ENCODE measurements at places on chromosomes 2 and 18.

DNA sequence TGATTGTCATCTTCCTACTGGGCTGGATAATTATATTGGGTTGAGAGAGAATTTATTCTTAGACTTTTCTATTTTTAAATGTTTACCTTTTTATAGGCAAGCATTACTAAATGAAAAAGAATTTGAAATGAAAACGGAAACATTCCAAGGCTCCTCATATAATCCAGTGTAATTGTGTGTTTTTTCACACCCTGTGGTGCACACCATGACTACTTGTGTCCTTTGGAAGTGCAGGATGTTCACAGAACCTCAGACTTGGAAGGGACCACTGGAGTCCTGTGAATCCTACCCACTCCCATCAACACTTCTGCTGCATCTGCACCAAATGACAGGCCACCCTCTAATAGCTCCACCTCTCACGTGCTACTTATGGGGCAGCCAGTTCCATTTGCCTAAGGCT is 48.0 kb downstream of the NAT8 start:
- no peak for DNase-seq

GRCh38 chr18:49754866-49755265 is 58.5 kb downstream of the ACAA2 start:
- DNase-seq, result no peak

DNA sequence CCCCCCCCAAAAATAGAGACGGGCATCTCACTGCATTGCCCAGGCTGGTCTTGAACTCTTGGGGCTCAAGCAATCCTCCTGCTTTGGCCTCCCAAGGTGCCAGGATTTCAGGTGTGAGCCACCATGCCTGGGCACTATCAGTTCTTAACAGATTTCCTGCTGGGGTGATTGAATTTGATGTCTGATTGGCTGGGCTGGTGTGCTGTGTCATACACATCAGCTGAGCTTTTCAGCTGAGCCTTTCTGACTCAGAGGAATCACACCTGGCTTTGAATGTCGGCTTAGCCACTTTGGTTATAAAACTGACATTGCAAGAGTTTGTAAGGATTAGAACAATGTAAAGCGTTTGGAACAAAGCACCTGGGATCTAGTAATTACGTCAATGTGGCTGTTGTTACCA is 18.9 kb downstream of the NCAPH start:
- no peak for DNase-seq

DNA sequence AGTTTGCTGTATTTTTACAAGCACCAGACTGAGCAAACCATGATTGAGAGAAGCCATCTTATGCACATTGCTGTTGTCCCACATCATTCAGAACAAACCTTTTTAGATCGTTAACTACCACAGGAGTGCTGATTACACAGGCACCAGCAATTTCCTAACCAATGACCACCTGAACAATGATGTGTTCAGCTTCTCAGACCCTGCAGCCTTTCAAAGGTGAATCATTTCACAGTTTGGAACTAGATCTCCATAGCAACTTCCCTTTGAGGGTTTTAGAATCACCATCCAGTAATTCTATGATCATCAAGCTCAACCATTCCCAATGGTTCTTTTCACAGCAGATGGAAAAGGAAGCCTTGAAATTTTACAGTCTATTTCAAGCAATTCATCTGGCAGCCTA is 71.4 kb downstream of the OLA1 start:
- no peak for DNase-seq

GRCh38 chr2:7825591-7826312 is 856.1 kb upstream of the ID2 start:
- peak; percentile 13 for DNase-seq

GRCh38 chr2:3604991-3605961 is 10.4 kb downstream of the COLEC11 start:
- no peak for DNase-seq

DNA sequence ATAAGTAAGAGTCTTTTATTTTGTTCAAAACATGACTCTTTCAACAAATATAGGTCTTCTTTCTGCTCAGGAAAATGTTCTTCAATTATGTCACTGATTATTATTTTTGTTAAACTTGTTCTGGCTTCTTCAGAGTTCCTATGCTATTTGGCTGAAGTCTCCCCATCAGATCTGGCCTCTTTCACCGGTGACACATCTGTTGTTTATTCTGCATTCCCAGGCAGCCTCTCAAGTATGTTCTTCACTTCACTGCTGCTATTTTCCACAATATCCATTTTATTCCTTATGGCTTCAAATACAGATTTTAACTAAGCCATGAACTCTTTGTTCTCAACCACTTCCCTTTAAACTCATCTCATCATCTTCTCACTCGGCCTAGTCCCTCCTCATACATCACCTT is 45.7 kb downstream of the HDAC4 start:
- no peak for DNase-seq

- DNase-seq, result no peak
These were observed 94.6 kb downstream of the CD8B2 start for GRCh38 chr2:106581755-106582147.

DNA sequence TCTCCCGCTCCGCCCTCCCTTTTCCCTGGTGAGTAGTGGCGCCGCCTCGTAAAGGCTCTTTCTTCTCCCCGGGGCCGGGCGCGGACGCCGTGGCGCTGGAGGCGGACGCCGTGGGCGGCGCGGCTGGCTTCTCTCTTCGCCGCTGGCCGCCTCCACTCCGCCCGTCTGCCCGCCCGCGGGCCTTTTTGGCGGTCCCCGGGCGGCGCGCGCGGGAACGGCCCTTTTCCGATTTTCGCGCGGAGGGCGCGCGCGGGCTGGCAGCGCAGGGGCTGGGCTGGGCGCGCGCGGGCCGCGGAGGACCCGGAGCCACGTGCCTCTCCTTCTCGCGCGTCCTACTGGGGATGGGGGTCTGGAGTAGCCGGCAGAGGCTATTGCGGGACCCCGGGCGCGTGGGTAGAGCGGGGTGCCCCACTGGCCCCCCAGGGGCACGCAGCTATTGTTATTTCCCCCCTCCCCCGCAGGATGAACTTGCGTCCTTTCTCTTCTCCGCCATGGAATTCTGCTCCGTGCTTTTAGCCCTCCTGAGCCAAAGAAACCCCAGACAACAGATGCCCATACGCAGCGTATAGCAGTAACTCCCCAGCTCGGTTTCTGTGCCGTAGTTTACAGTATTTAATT is 472 bp downstream of the SLC20A1 start:
- peak; percentile 47 for DNase-seq

- no peak for DNase-seq
These were observed 16.1 kb downstream of the ADAM17 start for GRCh38 chr2:9539531-9539930.

- DNase-seq, result no peak
These were observed 55.3 kb downstream of the C2orf76 start for GRCh38 chr2:119311371-119311770.

- DNase-seq, result no peak
These were observed 347.4 kb downstream of the PARD3B start for GRCh38 chr2:204892506-204893255.

GRCh38 chr18:62187543-62188510 is 772 bp downstream of the RELCH start:
- no peak for DNase-seq

DNA sequence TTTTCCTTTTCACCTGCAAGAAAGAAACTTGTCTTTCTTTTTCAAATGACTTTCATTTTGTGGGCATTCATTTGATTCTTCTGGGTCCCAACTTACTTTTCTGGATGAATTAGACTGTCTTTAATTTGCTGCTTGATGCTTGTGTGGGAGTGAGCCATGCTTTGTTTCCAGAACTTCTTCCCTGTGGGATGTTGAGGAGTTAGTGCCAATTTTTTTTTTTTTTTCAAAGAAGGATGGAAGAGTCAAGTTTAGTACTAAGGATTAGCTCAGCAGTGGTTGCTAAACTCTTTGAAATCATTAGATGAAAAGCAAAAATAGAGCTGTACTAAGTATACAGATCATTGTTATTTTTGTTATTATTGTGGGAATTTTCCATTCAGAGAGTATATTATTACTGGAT is 17.2 kb upstream of the KCTD1 start:
- DNase-seq, result no peak

DNA sequence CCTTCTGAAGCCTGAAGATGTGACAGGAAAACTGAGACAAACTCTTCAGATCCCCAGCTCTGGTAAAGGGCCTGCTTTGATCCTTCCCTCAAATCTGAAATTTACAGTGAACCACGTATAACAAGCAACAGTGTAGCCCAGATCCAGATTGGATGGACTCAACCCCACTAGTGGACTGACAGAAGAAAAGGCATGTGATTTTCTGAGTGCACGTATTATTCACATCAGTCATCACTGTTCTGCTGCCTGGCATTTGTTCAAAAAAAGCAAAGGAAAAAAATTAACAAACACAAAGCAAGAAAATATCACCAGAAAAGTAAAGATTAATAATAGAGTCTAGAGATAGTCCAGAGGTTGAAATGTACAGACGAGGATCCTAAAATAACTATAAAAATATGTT is 87.6 kb downstream of the CYRIA start:
- DNase-seq, result no peak

GRCh38 chr2:7480431-7480830 is 563.2 kb downstream of the RNF144A start:
- no peak for DNase-seq

DNA sequence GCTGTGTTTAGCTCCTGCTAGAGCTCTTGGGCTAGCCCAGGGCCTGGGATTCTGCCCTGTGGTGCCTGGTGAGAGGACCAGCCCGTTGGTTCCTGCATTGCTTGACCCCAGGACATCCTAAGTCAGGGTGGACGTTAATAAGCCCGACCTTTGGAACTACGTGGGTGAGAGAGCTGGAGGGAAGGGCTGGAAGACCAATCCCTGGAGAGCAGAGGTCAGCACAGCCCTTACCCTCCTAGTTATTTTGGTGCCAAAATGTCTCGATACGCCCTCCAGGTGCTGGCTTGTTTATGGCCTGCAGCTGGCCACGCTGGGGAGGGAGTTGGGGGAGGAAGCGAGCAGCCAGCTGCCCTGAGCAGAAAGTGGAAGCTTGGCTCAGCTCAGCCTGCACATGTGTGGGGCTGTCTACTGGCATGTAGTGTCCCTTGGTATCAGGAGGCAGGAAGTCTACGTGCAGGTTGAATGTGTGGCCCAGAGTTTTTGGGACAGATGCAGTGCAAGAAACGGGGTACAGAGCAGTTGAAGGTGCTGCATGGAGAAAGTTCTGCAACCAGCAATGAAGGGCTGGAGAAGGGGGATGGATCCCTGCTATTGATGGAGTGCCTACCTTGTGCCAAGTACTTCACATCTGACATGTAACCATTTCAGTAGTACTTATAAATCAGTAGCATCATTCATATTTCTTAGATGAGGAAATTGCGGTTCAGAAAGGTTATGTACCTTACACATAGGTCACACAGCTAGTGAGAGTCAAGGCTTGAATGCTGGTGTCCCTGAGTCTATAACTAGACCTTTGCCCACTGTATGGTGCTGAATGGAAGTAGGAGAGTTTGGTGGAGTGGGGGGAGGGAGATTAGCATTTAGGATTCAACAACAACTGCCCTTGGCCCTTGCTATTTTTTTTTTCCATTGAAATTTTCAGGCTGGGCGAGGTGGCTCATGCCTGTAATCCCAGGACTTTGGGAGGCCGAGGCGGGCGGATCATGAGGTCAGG is 5.0 kb upstream of the DGKD start:
- DNase-seq, result no peak

DNA sequence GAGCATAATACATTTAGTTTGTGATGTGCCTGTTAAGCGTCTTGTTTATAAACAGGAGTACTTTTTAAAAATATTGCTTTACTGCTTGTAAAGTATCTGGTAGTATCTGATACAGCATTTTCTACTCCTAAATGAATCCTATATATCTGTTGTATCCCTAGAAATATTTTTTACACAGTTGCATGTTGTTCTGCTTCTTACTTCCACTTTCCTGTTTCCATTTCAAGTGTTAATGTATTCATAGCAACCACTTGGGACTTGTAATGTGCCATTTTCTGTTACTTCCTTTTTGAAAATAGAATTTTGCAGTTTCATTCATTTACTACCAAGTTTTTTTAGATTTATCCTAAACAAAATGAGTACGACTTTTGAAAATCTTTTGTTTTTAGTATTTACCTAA is 24.9 kb downstream of the CCNT2 start:
- no peak for DNase-seq

DNA sequence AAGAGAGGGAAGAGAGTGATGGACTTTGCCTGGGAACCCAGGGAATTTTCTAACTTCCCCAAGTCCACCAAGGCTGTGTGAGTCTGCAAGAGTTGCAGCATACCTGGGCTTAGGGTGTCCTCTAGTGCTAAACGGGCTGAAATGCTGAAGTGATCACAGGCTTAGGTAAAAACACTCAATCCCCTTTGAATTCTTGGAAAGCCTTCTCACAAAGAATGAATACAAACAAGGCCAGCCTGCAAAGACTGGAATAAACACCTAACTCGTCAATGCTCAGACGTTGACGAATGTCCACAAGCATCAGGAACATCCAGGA is 30.0 kb upstream of the BMP10 start:
- DNase-seq, result no peak

GRCh38 chr2:241842620-241843211 is 16.0 kb downstream of the PDCD1 start:
- DNase-seq, result no peak

DNA sequence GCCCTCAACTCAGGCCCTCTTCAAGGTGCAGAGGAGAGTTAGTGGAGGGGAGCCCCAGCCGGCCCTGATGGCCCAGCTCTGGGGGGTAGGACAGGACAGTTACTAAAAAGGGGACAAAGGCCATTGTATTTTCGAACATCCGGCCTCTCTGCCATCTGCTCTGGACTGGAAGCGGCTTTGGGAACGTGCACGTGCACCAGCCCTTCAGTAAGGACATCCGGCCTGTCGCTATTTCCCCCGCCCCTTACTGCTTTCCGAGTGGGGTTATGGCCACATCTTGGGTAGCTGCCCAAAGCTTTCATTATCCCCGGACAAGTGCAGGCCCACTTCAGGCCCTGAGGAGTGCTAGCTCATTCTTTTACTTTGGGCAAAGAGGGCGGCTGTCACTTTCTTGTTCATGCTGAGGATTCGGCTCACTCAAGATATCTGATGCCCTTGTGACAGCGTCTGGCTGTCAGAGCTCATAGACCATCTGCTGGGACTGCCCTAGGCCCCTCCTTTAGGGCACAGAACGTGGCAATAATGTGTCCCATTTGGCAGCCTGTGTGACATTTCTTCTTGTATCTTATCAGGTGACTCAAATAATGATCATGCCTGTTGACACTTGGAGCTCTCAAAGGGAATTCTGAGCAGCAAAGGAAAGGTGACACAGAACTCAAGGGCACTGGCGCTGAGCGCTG is 17.5 kb downstream of the SLC4A3 start:
- DNase-seq, result no peak

- DNase-seq, result no peak
These were observed 75.0 kb downstream of the UXS1 start for GRCh38 chr2:106119074-106119473.

GRCh38 chr18:48371854-48372602 is 37.2 kb downstream of the ZBTB7C start:
- DNase-seq, result no peak

DNA sequence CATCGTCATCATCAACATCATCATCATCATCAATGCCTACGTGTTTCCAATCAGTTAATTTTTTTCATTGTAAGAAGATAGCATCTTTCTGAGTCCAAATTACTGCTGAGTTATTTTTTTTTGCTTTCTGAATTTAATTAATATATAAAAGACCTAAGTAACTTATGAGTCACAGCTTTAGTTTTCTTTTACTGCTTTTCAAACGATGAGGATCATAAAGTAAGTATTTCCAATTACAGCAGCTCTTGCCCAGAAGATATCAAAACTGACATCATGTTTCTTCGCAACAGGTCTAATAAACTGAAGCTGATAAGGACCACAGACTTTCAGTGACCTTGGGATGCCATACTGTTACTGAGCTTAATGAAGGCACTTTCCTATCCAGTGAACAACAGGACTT is 442.2 kb downstream of the DSEL start:
- DNase-seq, result no peak

GRCh38 chr2:69477627-69478026 is 40.4 kb upstream of the NFU1 start:
- no peak for DNase-seq
